ENCODE measurements at places on chromosomes 6 and 20.

GRCh38 chr6:33166811-33167210 lies 25.5 kb downstream of the COL11A2 start:
- DNase-seq, result no peak

DNA sequence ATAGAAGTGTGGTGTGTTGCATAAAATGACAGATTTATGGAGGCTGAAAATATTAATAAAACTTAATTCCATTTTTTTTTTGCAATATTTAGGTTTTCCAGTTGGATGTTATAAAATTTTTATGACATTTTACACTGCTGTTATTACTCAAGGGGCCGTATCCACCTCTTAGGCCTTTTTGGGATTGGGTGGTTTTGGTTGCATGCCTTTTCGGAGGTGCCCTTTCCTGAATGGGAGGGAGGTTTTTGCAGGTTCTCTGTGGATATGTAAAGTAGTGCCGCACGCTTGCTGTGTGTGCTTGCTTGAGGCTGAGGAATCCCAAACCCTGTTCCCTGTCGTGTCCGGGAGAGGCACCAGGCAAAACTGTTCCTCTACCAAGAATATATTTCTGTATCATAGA lies 6.8 kb downstream of the ARID1B start:
- no peak for DNase-seq

DNA sequence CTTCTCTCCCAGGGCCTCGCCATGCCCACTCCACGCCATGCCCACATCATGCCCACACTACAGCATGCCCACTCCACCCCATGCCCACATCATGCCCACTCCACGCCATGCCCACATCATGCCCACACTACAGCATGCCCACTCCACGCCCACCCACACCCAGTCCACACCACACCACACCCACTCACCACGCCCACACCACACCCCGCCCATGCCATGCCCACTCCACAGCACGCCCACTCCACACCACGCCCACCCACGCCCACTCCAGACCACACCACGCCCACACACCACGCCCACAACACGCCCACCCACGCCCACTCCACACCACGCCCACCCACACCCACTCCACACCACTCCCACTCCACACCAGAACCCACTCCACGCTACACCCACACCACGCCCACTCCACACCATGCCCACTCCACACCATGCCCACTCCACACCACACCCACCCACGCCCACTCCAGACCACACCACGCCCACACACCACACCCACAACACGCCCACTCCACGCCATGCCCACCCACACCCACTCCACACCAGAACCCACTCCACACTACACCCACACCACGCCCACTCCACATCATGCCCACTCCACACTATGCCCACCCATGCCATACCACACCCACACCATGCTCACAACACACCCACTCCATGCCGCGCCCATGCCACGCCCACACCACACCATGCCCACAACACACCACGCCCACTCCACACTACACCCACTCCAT lies 88.6 kb downstream of the ERMARD start:
- DNase-seq, result no peak

GRCh38 chr6:132698608-132699007 lies 15.2 kb downstream of the VNN1 start:
- no peak for DNase-seq

DNA sequence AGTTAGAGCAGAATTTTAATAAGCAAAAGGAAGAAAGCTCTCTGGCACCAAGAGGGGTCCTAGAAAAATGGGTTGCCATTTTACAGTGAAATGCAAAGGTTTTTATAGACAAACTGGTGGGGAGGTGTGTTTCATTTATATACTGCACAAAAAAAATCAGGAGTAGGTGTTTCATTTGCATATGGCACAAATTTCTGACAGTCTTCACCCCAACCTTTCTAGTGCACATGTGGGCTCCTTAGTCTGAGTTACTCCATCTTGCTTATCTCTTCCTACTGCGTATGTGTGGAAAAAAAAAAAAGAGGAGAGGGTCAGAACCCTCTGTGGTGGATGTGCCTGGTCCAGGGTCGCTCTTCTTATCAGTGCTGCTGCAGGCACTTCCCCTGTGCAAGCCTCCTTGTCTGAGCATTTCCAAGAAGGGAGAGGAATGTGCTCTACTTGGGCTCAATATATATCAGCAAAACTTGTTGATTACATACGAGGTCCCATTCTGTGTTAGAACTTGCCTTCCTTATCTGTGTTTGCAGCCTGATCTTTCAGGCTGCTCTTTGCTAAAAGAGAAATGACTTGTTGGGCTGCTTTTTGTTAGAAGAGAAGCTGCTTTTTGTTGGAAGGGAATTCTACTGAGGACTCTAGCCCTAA lies 59.0 kb upstream of the MRAP2 start:
- no peak for DNase-seq

GRCh38 chr6:50437901-50438300 lies 275.4 kb upstream of the TFAP2D start:
- peak; percentile 42 for DNase-seq

GRCh38 chr6:167442245-167442644 lies 117.4 kb downstream of the TTLL2 start:
- no peak for DNase-seq

DNA sequence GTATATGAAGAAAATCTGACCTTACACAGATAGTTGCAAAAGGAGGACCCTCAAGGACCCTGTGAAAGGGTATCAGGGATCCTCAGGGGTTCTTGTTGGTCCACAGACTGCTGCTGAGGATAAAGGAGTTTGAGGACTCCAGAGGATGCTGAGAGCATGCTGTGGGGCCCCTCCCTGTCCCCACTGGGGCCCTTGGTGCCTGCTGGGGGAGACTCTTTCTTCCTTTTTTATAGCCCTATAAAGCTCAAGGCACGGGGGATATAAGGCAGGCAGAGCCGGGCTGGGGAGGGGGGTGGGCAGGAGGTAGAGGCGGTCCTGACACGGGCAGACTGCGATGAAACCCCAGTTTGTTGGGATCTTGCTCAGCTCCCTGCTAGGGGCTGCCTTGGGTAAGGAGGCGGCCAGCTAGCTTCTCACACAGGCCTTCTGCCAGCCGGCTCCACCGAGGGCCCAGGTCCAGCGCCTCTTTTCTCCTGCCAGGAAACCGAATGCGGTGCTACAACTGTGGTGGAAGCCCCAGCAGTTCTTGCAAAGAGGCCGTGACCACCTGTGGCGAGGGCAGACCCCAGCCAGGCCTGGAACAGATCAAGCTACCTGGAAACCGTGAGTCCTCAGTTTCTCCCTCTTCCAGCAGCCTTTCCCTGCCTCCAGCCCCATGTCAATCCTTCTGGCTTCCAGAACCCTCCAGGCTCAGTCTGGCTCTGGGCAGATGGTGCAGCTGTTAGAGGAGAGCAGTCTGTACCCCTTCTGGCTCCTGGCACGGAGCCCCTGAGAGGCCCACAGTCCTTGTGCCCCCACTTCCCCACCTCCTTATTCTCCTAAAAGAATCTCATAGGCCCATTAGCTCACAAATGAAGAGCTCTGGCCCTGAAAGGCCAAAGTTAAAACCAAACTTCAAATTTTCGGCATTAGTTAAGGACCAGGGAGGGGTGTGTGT lies at the start of gene LY6G6D:
Gene LY6G6D, plus strand, starts transcription at position 327 of the 937 bp plus-strand sequence. Its CDS starts 8 bp downstream, at position 335.
- DNase-seq, result no peak

DNA sequence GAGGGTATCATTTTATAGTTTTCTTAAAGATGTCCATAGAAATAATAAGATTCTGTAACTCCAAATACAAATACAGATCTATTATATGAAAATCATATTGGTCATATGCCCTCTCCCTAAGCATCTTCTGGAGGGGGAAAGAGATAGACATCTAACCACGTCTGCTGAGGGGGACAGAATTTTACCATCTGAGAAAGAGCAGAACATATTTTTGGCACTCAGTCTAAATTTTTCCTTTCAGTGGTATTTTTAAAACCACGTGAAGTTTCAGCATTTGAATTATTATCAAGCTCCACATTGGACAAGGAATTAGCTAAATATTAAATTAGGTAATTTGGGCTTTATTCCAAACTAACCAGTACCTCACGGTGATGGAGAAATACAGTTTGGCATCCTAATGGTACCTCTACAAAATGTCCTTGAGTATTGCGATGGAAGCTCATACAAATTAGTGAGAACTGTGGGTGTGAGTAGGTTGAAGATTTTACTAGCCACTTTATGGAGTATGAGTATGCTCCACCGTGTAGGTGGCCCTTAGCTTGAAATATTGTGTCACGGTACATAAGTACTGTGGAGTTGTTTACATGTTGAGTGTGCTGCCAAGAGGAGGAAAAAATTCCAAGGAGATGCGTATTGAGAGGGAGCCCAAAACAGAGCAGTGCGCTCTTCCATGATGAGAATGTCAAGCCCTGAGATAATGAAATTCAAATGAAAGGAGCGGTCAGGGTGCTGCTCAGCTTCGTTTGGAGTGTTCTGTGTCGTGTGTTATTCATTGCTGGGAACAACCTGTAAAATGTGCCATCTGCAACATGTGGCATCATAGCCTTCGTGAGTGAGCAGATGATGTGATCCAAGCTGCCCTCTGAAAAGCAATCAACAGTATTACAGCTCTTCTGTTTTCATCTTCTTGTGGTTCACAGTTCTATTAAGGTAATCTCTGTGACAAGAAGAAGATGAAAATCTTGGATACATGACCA lies 48.4 kb upstream of the PHACTR2 start:
- DNase-seq, result peak; percentile 31

GRCh38 chr6:116217069-116217468 lies 36.8 kb downstream of the TSPYL4 start:
- peak; percentile 16 for DNase-seq

- DNase-seq, result no peak
These were observed 235.4 kb upstream of the IRAK1BP1 start for GRCh38 chr6:78631976-78632375.

DNA sequence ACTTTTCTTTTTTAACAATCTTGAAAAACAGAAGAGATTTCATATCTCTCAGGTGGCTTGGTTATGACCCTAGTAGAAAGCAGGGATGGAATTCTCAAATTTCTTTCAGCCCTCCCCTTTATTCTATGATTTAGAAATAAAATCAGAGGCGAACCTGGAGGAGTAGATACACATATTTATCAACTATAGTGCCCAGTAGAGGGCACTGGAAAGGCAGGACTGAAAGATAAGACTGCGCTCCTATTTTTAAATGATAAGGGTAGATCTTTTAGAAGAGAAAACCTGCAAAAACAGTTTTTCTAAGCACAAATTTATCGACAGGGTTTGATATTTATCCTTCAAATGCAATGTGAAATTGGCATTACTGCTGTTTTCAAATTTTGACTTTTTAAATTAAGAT lies 1296.6 kb downstream of the EPHA7 start:
- DNase-seq, result peak; percentile 23

- DNase-seq, result peak; percentile 61
These were observed 6.7 kb upstream of the CST9 start for GRCh38 chr20:23612396-23612795.

GRCh38 chr20:53631909-53632662 lies 38.4 kb upstream of the ZNF217 start:
- DNase-seq, result no peak

- DNase-seq, result no peak
These were observed 46.3 kb downstream of the GCNT2 start for GRCh38 chr6:10567256-10568026.

GRCh38 chr6:6006006-6006427 lies 708 bp downstream of the NRN1 start:
- peak; percentile 14 for DNase-seq

DNA sequence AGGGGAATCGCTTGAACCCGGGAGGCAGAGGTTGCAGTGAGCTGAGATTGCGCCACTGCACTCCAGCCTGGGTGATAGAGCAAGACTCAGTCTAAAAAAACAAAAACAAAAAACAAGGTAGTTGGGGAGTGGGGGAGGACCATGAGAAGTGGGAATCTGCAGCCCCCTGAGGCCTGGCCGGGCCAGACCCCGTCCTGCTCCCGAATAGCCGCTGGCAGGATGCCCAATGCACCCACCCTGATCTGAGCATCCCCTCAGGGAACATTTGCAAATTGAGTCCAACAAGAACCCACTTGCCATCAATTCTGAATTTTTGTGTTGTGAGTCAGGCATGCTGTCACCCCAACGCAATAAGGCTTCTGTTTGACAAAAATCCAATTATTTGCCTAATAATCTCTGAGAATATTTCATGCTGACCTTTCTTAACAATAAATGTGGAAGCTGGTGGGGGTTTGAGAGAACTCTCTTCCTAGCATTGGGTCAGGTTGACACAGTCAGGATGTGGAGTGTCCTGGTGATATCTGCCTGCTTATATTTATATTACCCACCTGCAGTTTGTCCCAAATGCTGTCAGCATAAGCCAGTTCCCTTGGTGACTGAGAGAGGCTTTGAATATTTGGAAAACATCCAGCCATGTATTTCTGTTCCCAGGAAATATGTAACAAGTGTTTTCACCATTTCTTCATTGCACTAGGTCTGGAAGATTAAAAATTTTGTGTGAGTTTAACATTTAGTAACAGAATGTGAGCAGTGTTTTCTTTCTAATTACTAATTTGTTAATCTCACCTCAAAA lies 28.4 kb upstream of the FRMD1 start:
- peak; percentile 26 for DNase-seq

DNA sequence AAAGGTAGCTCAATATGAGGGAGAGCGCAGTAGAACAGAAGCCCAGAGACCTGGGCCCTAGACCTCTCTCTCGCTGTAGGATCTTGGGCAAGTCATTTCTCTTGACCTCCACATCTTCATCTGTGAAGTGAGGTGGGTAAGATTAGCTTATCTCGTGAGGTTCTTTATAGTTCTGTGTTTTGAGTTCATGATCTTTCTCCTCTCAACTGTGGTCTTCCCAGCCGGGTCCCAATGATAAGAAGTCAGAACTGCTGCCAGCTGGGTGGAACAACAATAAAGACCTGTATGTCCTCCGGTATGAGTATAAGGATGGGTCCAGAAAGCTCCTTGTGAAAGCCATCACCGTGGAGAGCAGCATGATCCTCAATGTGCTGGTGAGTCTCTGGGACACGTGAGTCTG lies 6.9 kb downstream of the PSMF1 start:
- no peak for DNase-seq

GRCh38 chr6:131367206-131367873 lies 205.7 kb upstream of the ARG1 start:
- no peak for DNase-seq

GRCh38 chr6:81859884-81860283 lies 107.4 kb upstream of the TENT5A start:
- DNase-seq, result no peak

GRCh38 chr6:2072453-2072852 lies 173.0 kb downstream of the GMDS start:
- DNase-seq, result no peak

Measured in Ammon's horn (tissue), 1 donor.